ENCODE measurements at places on chromosomes 5 and 9.

GRCh38 chr9:75855509-75855908, 35.0 kb upstream of the PCSK5 start:
- no peak for DNase-seq

DNA sequence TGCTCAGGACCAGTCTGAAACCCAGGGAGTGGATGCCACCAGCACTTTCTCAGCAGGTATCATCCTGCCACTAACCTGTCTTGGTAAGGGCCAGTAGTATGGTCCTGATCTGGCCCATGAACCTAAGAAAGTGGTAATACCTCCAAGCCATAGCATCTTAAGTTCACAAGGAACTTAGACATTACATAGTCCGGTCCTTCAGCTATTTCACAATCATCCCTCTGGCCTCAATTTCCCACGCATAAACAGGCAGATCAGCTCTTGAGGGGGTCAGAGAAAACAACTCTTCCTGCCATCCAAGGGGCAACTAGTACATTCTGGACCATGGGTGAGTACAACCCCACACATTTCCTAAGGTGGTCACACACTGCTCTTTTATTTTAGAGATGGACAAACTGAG, 88.2 kb downstream of the PPIC start:
- no peak for DNase-seq

- no peak for DNase-seq
These were observed 14.8 kb upstream of the QRFP start for GRCh38 chr9:130911254-130912049.

GRCh38 chr9:125694478-125694877, 12.5 kb downstream of the MAPKAP1 start:
- DNase-seq, result no peak

- DNase-seq, result no peak
These were observed 203.7 kb upstream of the MSX2 start for GRCh38 chr5:174520420-174521396.

DNA sequence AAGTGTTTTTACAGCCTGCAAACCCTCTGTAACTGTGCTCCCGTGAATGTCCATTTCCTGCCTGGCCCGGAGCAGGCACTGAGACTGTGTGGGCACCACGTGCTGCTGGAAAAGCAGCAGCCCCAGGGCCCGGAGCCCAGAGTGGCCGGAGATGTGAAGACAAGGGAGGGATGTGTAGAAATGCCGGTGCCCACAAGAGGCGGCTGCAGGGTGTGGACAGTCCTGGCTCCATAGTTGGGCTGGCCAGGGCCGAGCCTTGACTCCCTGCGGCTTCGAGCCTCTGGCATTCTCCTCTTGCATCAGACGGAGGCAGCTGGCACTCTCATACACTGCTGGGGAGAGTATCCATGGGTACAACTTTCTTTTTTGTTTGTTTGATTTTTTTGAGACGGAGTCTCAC, 13.2 kb upstream of the GFPT2 start:
- no peak for DNase-seq
